ENCODE measurements at places on chromosomes 7 and 10.

DNA sequence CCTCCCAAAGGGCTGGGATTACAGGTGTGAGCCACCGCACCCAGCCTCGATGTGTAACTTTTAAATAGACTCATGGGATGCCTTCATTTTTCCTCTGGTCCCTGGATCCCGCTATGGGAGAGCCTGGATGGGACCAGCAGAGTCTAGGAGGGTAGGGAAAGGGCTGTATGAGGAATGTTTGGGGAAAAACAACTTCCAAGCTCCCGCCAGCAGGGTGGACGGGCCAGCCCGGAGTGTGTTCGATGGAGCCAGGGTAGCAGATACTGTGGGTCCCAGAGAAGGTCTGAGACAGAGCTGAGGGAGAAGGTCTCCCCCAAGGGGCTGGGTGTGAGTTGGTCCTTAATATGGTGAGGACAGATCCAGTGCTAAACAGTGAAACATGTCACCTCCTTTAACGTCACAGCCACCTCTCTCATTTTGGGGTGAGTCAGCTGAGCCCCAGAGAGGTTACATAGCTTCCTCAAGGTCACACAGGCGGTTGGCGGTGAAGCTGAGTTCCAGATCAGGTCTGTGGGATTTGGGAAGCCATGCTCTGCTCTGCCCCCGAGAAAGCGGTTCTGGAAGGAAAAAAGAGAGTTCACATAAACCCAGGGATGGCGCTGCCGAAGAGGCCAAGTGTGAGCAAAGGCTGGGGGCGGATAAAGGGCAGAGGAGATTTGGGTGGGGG is 66.4 kb downstream of the MYL10 start:
- DNase-seq = no peak

DNA sequence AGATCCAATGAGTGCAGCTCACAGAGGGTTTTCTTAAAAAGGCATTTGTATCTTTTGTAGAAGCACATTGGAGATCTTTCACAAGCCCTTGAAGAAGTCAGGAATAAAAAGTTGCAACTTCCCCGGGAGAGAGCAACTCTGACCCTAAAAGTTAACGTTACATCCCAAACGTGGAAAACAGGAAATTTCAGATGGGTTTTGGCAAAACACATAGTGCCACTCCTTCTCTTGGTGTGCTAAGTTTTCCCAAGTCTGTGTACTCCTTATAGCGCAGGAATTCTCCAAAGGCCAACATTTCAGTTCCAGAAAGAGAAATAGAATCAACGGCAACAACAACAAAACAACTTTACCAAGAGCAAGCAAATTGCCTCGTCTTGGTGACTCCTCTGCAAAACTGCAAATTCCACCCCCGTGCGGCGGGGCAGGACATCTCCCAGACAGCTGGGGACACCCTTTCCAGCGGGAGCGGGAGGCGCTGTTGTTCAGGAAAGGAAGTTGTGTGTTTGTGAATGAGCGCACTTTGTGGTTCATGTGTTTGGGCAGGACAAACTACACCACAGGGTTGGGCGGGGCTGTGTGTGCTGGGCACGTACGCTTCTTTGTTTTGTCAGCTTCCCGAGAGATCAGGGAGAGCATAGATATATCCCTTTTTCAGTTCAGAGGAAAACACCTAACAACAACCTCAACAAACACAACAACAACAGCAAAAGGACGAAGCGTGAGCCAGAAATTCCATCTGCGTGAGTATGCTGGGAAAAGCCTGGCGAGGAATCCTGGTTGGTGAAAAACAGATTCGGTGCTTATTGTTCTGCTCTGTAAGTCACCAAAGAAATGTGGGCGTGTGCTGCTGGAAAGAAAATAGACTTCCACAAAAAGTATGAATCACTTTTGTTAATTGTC is 294.7 kb upstream of the PITRM1 start:
- DNase-seq = peak; percentile 68

DNA sequence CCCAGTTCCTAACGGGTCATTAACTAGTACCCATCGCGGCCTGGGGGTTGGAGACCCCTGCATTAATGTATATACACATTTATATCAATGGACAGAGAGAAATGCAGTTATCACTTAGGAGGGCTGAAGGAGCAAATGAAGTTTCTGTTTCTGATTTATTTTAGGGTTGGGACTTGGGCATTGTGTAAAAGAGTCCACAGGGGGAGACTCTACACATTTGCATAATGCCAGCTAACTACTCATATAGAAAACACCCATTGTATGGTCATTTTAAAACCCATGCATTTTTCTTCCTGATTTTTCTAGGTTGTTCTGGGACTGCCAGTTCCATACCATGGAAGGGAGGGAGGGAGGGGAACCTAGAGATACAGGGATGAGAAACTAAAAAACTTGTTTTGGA is 23.5 kb downstream of the BCCIP start:
- no peak for DNase-seq

DNA sequence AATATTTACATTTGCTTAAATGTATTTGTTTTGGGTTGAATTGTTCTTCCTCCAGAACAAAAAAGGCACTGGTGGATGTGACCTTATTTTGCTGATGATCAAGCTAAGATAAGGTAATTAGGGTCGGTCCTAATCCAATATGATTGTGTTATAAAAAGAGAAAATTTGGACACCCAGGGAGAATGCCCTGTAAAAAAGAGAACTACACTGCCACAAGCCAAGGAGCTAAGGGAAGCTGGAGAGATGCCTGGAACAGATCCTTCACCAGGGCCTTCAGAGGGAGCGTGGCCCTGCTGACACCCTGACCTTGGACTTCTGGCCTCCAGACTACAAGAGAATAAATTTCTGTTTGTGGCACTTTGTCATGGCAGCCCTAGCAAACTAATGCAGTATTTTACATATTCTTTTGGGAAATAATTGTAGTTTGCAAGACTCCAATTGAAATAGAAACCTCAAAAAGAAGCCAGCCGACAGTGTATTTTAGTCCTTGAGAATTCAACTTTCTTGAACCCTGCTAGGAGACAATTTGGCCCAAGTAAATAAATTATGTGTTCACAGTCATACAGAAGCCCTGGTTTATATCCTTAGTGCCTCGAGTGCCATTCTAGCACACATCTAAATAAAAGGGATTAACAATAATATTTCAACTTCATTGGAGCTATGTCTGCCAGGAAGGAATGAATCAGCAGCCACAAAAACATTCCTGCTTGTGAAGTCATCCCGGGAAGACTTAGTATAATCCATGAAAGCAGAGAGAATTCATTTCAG is 164.6 kb downstream of the PKD1L1 start:
- peak; percentile 85 for DNase-seq

DNA sequence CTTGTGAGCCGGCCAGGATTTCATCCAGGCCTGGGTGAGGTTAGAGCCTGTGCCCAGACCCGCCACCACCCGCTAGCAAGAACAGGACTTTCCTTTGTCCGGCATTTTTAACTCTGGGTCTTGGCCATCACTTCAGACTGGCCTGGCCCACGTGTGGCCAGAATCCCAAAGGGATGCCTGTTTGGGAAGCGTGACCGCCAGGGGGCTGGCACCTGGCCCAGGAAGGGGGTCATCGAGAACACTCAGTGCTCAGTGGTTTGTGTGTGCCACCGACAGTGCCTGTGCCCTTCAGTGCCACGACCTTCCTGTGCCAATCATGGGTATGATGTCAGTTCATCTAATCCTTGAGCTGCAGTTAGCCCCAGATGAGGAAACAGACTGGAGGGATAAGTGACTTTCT is 85.0 kb downstream of the ZMIZ1 start:
- no peak for DNase-seq

DNA sequence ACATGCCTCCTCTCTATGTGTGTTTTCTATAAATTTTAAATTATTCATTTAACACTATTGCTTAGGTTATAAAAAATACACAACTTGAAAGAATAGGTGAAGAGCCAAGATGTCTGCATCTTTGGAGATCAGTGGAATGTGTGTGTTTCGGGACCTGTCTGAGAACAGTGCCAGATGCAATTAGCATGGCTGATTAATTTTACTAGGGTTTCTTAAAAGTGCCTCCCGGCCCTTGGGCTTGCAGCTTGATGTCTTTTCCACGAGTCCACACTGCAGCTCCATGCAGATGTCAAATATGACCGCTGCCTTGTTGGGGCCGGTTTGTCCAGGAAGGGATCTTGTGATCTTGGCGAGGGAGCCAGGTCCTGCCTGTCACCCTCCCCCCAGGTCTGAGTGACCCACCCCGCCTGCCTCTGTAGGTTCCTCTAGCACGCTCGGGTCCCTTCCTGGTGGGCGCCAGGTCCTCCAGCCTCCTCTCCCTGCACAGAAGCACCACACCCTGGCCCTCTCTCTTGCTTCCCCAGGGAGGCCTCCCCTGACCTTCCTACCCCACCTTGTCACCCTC is 20.7 kb downstream of the LHPP start:
- no peak for DNase-seq

- DNase-seq = no peak
Measured at GRCh38 chr10:91597197-91597881, 35.5 kb downstream of the PPP1R3C start.

- DNase-seq = no peak
Measured at GRCh38 chr7:100185726-100186125, 8.0 kb downstream of the STAG3 start.

GRCh38 chr7:101232141-101232850 is 5.3 kb downstream of the CLDN15 start:
- no peak for DNase-seq

GRCh38 chr10:127734753-127735152 is 2.2 kb upstream of the FOXI2 start:
- no peak for DNase-seq

DNA sequence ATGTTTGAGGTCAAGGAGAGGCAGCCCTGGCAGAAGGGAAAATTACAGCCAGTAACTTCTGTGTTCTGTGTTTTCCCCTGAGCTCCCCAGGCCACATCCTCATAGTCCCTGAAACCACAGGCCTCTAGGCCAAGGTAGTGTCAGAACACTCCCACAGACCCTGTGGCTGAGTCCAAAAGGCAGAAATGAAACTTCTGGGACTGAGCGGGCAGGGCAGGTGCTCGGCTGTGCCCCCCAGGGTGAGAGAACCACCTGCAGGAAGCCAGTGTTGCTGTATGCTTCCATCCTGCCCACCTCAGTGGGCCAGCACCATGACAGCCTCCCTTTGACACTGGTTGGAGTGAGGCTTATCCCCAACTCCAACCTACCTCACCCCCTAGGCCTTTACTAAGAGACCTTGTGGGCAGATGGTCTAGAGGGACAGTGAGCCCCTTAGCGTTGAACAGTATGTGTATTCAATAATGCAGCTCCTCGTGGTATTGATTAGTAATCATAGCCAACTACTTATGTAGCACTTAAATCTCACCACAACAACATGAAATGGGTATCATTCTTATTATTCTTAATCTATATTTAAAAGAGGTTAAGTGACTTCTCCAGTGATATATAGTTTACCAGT is 30.3 kb downstream of the PIK3CG start:
- DNase-seq = no peak

DNA sequence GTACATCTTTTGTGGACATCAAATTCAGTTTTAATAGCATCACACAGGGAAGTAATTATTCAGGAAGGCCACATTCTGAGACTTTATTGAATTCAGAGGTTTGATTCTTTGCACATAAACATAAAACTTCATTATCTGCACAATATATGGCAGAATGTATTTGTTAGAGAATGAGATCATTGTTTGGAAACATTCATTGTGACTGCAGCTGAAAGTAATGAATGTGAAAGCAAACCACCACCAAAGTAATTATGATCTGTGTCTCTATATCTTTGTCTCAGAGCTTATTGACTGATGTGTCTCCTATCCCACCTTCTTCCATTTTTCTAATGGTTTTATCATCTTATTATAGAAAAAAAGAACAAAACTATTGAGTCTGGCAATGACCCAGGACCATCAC is 340.9 kb upstream of the PCDH15 start:
- no peak for DNase-seq

DNA sequence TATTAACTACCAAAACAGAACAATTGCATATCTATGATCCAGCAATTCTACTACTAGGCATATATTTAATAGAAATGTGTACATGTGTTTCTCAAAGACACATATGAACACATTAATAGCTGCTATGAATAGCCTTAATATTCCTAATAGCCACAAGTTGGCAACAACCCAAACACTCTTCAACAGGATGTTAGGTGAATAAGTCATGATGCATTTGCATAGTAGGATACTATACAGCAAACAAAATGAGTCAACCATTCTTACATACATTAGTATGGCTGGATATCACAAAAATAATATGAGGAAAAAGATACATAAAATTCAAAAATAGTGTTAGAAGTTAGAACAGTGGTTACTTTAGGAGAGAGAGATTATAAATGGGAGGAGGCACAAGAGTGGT is 26.8 kb upstream of the ZNF746 start:
- DNase-seq = no peak

DNA sequence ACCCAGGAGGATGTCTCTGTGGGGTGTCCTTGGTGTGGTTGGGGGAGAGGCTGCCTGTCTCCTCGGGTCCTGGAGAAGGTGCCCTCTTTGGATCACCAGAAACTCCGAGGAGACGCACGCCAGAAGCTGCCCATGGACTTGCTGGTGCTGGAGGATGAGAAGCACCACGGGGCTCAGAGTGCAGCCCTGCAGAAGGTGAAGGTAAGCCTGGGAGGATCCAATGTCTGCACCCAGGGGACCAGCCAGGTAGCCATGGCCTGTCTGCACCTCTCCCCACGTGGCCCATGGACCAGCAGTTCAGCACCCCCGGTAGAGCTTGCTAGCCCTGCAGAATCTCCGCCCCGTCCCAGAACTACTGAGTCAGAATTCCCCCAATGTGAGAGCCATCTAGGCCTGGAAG is 5.1 kb downstream of the ANKRD2 start:
- DNase-seq = no peak

DNA sequence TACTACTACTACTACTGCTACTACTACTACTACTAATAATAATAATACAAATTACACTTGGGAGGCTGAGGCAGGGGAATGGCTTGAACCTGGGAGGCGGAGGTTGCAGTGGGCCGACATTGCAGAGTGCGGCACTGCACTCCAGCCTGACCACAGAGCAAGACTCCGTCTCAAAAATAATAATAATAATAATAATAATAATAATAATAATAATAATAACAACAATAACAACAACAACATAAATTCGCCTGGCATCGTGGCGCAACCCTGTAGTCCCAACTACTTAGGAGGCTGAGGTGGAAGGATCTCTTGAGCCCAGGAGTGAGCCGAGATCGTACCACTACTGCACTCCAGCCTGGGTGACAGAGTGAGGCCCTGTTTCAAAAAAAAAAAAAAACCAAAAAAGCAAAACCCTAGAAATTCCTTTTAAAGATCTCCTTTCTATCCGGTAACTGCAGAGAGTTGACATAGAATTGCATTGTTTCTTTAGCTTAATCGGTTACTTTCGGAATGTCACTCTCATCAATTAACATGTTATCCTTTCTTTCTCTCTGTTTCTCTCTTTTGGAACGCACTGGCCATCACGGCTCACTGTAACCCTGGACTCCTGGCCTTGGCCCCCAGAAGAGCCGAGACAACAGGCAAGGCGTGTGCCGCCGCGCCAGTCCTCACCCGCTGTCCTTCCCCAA is 972 bp downstream of the PHYH start:
- no peak for DNase-seq

DNA sequence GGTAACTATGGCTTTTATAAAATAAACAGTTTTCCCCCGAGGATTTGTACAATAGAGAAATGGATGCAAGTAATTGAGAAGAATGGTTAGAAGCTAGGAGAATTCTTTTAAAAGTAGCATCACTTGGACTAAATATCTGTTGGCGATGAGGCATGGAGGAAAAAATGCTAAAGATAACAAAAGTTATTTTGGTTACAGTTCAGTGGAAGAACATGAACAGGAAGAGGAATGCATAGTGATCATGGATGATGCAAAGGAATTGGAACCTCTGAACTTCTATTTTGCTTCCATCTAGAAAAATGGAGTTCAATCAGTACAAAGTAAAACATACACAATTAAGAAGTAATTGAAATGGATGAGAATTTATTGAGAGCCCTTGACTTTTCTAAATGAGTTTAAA is 32.9 kb downstream of the ENTPD1 start:
- DNase-seq = peak; percentile 11
